ENCODE measurements at places on chromosomes 3 and 15.

GRCh38 chr3:64766440-64766839, 78.6 kb upstream of the ADAMTS9 start:
- DNase-seq, result no peak

DNA sequence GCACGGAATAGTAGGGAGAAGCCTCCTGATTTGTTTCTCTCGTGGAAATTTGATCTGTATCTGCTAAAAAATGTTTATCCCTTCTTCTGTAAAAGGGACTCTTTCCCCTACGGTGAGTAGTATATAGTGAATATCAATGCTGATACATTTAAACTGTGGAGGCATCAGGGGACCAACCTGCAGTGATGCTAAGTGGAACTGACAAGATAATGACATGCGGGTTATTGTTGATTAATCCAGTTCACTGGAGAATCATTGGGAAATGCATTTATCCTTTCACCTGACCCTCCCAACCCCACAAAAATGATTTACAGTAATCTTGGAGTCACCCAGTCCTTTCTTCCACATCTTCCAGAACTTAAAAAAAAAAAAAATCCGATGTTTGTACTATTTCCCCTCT, 264.8 kb downstream of the PTPRG start:
- DNase-seq, result no peak

GRCh38 chr3:189394599-189395121, 222.9 kb downstream of the TPRG1 start:
- no peak for DNase-seq

DNA sequence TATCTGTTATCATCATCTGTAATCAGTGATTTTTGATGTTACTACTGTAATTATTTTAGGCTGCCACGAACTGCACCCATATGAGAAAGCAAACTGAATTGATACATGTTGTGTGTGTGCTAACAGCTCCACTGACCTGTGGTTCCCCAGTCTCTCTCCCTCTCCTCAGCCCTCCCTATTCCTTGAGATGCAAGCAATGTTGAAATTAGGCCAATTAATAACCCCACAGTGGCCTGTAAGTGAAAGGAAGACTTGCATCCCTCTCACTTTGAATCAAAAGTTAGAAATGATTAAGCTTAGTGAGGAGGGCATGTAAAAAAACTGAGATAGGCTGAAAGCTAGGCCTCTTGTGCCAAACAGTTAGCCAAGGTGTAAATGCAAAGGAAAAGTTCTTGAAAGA, 218.6 kb upstream of the LRRFIP2 start:
- DNase-seq, result no peak

DNA sequence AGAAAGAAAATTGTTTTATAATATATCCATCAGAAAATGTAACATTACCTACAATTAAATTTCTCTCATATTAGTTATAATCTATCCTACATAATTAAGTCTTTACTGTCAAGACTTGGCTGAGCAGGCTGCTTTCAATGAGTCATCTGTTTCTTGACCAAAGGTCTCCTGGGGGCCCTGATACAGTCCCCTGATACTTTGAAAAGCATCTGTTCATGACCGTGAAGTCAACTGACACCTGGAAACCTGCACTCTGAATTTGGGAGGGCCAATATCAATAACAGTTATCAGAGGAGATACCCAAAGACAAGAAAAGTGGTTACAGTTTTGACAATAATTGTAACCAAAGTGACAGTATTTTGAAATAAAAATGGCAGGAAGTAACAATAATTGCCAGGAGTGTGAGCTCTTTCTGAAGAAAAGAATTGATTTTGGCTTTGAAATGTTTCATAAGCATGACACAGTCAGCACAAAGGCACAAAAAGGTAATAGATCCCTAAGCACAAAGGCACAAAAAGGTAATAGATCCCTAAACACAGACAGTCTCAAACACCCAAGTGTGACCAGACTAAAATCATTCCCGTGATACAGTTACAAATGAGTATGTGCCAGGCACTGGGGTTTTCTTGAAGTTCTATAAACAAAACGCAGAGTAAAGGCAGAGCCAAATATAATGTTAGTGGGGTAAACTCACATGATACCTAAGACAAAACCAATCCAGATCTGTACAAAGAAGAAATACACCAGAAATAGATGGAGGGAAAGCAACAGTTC, 260.7 kb downstream of the PLOD2 start:
- DNase-seq, result no peak

GRCh38 chr3:149278911-149279310, 54.5 kb downstream of the TM4SF18 start:
- DNase-seq, result no peak

GRCh38 chr3:173214576-173214975, 73.5 kb upstream of the SPATA16 start:
- no peak for DNase-seq

DNA sequence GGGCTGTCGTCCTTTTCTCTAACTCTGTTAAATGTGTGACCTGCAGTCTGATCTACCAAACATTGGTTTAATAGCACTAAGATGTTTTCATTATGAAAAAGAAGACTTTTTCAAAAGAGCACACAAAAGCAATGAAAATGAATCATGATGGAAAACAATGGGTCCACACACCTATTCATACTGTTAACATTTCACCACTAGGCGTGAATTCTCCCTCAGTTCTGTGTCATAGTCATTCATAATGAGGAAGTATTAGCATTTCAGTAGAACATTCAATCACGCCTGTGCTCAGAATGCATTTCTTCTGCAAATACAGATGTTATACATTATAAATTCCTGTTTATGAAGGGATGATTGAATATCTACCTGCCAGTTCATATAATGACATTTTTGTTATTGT, 35.9 kb downstream of the EIF4E3 start:
- no peak for DNase-seq

DNA sequence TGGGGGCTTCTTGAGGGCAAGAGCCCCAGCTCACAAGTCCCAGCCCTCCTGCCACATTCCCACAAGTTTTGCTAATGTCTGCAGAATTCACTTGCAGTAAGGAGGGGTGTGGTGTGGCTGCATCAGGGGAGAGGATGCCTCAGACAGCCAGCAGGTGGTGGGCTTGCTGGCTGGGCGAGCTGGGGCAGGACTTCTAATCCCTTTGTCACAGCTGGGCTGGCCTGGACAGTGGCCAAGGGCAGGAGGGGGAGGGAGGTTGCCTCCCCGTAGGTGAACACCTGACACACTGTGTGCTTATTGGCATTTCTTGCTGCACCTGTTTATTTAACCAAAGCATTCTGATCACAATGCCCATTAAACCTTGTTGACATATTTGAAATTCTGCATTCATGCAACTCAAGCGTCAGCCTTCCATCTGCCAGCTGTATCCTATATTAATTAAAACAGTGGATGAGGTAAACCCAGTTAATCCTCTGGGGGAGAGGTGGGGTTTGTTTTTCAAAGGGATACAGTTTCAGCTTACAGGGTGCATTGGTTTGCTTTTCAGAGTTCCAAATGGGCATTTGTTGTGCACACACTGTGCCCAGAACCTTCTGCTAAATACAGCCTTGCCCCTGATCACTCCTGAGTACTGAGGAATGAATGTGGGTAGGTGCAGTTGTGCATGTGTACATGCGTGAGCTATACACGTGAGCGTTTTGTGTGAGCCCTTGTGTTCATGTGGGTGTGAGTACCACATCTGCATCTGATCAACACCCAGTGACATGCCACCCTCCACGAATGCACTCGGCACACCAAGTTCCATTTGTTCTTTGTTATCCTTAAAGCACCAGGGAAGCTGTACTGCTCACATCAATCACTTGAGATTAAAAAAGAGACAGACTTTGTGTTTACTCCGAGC, 268.7 kb downstream of the XXYLT1 start:
- peak; percentile 37 for DNase-seq

DNA sequence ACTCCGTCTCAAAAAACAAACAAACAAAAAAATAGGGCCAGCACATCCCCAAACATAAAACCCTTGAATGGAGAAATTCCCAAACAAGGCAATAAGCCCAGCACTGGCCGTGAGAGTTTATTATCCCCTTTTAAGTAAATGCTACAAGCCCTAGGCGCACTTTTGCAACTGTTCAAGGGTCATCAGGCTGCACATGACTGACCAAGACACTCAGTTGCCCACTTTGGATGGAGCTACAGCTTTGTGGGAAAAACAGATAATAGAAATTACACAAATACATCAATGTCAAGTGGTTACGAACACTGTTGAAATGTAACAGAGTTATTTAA, 33.7 kb upstream of the ZNF445 start:
- DNase-seq, result no peak

GRCh38 chr15:57138349-57138788, 219.9 kb downstream of the TCF12 start:
- DNase-seq, result peak; percentile 13

GRCh38 chr3:165193366-165194254, 2.6 kb downstream of the SLITRK3 start:
- no peak for DNase-seq

- DNase-seq, result peak; percentile 27
Observed at GRCh38 chr3:141294301-141294700, 62.7 kb downstream of the PXYLP1 start.

DNA sequence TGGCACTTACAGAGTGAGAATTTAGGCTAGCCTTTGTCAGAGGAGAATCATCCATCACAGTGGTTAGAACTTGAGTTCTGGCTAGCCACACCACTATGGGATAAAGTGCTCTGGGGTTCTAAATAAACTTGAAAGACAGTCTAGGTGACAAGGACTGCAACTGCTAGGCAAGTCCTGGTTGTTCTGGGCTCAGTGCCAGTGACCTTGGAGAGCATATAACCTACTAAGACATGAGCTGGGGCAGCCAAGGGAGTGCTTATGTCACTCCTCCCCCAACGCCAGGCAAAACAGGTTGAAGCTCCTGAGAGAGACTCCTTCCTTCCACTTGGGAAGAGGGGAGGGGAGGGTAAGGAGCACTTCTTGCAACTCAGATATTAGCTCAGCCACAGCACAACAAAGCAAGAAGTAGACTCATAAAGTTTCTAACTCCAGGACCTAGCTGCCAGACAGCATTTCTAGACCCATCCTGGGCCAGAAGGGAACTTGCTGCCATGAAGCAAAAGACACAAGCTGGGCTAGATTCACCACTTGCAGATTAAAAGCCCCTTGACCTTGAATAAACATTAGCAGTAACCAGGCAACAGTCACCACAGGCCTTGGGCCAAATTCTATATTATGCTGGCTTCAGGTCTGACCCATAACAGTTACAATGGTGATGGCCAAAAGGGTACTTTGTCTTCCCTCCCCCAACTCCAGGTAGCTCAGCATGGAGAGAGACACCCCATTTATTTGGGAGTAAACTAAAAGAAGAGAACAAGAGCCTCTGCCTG, 963.7 kb downstream of the PLOD2 start:
- no peak for DNase-seq

DNA sequence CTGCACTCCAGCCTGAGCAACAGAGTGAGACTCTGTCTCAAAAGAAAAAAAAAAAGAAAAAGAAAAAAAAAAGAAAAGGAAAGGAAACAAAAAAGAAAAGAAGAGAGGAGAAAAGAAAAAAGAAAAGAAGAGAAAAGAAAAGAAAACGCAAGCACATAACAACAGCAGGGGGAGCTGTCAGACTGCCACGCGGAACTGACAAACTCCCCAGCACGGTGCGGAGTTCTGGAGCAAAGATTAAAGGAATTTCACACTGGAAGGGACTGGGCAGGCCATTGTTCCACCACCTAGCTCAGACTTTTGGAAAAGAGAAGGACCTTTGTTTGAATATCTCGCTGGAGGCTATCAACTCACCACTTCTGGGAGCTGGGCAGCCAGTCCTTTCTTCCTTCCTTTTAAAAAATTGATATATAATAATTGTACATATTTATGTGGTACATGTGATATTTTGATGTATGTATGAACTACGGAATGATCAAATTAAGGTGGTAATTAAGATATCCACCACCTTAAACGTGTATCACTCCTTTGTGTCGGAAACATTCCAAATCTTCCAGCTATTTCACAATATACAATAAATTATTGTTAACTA, 40.5 kb downstream of the DPPA2 start:
- no peak for DNase-seq

GRCh38 chr3:64954995-64955636, 267.3 kb upstream of the ADAMTS9 start:
- no peak for DNase-seq

DNA sequence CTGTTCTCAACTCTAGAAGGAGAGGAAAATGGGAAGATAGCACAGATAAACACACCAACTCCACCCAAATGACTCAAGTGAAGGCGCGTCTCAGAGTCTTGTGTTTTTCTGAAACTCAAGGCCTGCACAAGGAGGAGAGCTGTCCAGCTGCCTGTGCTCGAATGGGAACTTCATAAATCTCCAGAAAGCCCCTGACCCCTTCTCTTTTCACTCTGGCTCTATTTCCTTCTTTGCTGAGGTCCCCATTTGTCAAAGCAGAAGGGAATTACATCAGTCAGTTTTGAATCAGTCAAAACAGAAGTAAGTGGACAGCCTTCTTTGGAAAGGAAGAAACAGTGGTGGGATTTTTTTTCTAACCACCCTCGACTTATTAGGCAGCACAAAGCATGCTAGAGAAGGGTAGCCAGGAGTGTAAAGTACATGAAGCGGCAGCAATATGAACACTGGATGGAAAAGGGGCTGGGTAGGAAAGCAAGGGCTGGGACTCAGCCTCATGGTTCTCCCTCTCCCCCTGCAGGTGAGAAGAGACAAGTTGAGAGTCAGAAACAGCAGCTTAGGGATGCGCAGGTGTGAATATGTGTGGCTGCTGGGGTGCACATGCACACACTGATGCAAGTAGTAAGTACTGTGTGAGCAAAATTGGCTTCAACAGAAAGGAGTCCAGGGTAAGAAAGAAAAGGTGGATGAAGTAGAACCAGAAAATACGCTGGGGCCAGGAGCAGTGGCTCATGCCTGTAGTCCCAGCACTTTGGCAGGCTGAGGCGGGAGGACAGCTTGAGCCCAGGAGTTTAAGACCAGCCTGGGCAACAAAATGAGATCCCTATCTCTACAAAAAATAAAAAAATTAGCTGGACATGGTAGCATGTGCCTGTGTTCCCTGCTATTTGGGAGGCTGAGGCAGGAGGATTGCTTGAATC, 36.6 kb upstream of the MAGEF1 start:
- DNase-seq, result no peak

DNA sequence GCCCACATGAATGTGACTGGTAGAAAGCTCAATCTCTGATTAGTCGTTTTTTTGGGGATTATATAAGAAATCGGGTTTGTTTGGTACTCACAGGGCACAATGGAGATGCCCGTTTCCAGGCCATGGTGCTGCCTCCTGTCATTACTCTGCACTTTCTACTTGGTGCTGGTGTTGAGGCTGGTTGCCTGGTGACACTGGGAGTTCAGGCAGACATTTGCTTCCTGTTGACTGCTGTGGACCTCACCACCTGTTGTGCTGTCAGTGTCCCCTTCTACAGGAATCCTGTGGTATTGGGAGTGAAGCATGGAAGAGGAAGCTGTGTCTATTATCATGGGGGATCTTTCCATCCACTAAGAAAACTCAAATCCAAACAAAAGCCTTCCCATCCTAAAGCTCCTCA, 227.2 kb upstream of the TBL1XR1 start:
- no peak for DNase-seq

All from hematopoietic multipotent progenitor cell treated with erythropoietin and hydrocortisone succinate and interleukin-3 and kit ligand, for 15 days (in vitro differentiated cells).